Mucosa of gallbladder (tissue), 1 donor: ENCODE measurements at places on chromosomes 6 and 20. TPM values are rescaled to one million over a fixed set of nuclear protein-coding genes. Genes with fewer than 3 reads are reported as not detected.

DNA sequence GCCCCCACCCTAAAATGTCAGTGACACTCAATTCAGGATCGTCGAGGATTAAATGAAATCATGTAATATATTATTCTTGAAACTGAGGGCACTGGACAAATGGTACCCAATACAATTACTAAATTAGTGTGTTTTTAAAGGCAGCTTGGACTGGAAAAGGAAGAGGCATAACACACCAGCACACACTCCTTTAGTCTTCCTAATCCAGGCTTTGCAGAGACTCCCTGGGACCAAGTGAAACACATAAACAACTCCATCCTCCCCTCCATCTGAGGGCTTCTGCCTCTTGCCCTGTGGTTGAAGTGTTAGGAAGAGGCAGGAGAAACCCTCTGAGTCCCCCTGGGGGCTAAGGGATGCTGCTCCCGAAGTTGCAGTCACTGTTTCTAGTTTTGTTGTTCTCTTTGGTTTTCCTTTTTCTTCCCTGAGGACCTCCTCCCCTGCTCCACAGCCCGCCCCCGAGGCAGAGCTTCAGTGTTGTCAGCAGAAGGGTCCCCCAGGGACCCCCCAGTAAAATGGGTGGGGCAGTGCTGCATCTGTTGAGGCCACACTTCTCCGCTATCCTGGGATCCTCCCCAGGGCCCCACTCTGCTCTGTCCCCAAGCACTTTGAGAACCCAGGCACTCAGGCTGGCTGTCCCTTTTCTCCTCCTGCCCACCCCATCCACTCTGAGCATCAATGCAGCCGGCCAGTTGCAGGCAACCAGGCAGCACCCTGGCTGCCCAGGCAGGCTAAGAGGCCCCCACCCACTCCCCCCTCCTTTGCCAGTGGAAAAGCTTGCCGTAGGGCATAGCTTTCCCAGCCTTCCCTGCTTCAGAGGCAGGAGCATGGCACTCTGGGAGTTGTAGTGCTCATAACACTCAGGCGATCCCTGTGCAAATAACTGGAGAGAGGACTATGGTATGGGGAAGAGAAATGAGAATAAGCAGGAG, 5.9 kb downstream of the TMEM63B start:
- peak; percentile 56 for DNase-seq

Gene OR2H2
- total RNA-seq, result not detected

- DNase-seq, result no peak
Observed at GRCh38 chr20:57213924-57214323, 52.5 kb downstream of the BMP7 start.

GRCh38 chr6:83729871-83730270, 21.0 kb upstream of the SNAP91 start:
- no peak for DNase-seq

- DNase-seq, result no peak
Observed at GRCh38 chr20:63433756-63434531, 38.5 kb downstream of the KCNQ2 start.

DNA sequence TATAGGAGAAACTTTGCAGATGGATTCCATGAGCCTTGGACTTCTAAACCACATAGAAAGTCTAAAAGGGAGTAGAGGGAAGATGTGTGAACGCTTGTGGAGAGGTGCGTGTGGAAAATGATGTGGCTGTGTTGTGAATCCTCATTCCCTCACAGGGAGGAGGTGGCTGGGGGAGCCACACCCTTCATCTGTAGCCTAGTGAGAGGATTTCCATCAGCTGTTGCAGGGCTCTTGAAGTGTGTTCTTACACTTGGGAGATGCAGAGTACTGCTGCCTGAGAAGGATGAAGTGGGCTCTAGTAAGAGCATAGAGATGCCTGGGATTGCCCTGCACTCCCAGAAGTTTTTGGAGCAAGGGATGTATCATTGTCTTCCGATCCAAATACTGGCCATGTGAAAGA, 279.6 kb downstream of the QKI start:
- no peak for DNase-seq

GRCh38 chr6:33840048-33840926, 36.5 kb upstream of the MLN start:
- peak; percentile 44 for DNase-seq

- DNase-seq, result no peak
Observed at GRCh38 chr6:100685747-100686146, 195.4 kb downstream of the ASCC3 start.

DNA sequence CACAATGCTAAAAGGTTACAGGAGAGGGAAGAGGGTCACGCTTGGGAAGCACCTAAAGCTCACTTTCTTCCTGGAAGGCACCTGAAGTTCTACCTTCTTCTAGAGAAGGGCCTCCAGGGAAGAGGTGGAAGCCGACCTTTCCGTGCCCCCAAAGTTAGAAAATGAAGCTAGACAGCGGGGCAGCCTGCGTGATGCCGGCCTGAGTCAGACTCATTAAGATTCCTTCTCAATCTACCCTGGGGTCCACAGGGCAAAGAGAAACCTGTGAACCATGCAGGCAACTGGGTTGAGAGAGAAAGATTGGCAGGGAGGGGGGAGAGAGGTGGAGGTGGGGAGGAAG, 54.8 kb upstream of the CCDC167 start:
- no peak for DNase-seq

DNA sequence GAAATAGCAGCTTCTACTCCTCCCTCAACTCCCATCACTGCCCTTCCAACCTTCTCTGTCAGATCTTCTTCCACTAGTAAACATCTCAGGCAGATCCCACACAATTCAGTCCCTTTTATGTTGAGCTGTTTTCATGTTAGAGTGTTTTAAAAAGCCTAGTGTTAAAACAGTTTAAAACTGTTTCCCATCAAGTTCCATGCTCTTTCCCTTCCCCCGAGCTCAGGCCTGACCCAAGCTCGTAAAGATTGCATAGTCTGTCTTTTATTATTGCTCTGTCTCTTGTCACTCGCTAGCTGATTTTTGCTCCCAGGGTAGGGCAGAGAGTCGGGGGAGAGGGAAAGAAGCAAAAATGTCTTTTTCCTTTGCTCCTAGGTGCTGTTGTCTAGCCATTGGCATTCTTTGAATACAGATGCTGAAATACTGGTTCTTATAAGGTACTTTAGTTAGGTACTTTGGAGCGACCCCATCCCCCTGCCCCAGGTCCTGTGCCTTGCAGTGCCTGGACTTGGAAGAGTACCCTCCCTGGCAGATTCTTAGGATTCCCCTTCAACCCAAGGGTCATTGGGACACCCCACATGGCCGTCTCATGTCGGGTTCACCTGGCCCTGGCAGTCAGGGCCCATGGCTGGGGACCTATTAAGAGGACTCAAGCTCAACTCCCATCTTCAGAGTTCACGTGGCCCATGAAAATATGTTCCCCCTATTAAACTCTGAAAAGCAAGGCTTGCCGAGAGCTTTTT, 101.2 kb upstream of the ARMC2 start:
- no peak for DNase-seq

DNA sequence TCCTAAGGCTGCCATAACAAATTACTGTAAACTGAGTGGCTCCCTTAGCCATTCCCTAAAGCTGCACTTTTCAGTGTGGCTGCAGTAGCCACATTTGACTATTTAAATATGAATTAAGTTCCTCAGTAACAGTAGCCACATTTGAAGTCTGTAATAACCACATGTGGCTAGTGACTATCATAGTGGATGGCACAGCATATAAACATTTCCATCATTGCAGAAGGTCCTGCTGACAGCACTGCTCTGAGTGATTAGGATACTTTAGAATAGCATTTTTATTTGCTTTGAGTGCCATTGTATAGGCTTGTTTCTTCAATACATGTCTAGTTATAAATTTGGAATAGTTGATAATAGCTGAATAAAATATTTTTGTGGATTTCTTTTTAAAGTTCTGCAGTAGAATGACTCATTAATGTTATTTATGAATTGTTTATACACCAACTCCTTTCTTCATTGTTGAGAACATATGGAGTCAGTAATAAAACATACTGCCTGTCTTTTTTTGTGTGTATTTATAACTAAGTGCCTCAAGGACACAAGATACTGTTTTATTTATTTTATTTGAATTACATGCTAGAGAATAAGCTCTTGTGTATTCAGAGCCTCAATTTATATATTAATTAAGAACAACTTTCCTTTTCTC, 217.2 kb downstream of the CDKAL1 start:
- no peak for DNase-seq

DNA sequence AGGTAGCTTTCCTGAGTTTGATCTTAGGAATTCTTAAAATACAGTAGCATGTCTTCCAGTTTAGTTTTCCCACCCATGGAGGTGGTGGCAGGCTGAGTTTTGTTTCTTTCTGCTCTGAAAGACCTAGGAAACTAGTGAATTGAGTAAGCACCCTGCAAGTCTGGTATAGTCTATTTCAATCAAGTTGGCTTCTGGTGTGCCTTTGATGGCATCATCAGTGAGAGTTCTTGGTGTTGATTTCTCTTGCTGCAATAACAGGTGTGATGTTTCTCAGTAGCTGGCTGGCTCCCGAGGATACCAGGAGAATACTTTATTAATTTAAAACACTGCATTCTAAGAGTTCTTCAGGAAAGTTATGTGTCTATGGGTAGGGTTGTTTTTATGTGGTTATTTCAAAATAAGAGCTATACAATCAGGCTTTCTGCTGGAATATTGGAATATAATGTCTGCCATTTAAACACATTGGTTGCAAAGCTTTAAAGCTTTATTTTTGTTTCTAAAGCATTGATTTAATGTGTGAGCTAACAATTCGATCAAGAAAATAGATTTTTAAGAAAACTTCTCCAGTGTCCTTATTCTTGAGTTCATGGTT, 19.0 kb downstream of the VAPB start:
- no peak for DNase-seq

Gene FOXA2
- 35.6 TPM for total RNA-seq

DNA sequence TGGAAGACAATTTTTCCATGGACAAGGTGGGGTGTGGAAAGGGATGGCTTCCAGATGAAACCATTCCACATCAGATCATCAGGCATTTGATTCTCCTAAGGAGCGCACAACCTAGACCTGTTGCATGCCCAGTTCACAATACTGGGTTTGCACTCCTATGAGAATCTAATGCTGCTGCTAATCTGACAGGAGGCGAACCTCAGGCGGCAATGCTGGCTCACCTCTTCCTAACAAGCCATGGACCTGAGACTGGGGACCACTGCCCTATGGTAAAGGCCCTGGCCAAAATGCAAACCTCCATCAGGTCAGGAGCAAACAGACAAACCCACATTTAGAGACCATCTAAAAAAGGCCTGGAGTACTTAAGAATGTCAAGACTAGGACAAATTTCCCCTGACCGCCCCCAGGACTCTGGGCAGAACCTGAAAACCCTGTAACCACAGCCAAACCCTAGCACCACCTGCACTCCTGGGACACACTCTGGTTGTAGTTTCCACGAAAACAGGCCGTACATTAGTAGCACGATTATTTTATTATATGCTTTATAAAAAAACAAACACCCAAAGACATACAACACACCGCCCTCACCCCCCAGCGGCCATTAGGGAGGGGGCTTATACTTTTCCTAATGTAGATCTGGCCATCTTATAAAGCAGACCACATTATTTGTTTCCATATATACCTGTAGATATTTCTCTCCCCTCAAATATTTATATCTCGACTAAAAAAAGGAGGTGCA, 27.3 kb downstream of the SNX5 start:
- DNase-seq, result no peak

Gene ORC3
- 15.9 TPM for total RNA-seq

DNA sequence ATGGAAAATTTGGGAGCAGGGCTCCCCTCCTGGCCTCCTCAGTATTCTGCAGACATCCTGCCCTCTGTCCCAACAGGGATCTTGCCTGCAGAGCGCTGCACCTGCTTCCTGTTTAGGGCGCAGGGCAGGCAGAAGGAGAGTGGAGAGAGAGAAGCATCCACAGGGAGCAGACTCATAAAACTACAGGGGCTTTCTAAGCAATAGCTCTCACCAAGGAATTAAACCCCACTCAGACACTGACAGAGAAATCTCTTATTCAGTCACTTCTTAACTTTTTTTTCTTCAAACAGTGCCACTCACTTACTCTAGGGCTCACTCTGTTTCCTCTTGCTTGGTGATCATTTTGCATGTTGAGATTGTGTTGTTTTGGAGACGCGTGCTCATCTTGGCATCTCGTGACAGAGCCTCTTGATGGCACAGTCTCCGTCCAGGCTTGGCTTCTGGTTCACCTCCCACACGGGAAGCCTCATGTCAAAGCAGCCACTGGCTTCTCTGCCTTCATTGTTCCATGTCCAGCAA, 153.1 kb upstream of the INSM1 start:
- no peak for DNase-seq

Gene LY6G6D
- not detected for total RNA-seq
